ENCODE measurements at places on chromosomes 12 and 14.

DNA sequence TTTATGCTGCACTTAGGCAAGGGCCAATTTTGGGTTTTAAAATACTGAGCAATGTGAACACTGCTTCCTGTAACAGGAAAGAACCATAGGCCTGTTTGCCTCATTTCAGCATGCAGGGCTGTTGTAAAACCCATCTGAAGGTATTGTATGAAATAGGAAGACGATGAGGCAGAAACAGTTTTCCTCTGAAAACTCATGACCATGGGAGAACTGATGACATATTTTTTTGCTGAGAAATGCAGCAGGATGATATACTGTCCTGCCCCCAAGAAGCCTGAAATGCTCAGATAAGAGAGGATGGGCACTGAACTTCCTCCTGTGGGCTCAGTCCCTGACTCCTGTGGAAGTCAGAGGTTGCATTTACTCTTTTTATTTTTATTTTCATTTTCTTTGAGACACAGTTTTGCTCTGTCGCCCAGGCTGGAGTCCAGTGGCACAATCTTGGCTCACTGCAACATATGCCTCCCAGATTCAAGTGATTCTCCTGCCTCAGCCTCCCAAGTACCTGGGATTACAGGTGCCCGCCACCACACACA, 17.4 kb downstream of the PYGL start:
- no peak for DNase-seq

DNA sequence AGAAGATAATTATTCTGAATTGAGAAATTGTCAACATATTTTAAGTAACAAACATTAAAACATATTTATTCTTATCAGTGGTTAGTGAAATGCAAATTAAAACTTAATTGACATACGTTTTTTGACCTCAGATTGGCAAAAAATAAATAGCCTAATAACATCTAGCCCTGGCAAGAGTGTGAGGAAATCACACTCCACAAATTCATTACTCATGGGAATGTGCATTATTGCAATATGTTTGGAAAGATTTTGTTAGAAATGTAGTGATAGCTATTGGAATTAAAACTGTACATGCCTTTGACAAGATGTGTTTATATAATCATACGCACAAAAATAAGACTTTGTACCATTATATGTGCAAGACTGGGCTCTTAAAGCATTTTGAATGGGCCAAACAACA, 168.6 kb downstream of the KITLG start:
- no peak for DNase-seq

DNA sequence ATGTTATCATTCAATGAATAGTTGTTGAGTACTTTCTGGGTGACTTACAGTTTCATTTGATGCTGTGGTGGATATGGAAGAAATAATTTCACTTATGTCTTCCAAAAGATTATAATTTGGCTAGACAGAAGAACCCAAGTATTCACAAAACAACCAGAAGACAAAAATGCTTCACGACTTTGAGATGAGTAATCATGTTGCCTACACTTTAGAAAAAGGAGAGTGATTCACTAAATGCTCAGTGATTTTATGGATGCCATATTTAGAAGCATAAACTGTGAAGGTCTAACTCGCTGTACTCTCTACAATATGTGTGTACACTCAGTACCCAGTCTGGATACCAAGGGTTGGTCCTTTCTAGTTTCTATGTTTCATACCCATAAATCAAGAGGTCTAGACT, 101.3 kb upstream of the E2F7 start:
- no peak for DNase-seq

- no peak for DNase-seq
Observed at GRCh38 chr12:85036733-85037132, 582 bp downstream of the LRRIQ1 start.

DNA sequence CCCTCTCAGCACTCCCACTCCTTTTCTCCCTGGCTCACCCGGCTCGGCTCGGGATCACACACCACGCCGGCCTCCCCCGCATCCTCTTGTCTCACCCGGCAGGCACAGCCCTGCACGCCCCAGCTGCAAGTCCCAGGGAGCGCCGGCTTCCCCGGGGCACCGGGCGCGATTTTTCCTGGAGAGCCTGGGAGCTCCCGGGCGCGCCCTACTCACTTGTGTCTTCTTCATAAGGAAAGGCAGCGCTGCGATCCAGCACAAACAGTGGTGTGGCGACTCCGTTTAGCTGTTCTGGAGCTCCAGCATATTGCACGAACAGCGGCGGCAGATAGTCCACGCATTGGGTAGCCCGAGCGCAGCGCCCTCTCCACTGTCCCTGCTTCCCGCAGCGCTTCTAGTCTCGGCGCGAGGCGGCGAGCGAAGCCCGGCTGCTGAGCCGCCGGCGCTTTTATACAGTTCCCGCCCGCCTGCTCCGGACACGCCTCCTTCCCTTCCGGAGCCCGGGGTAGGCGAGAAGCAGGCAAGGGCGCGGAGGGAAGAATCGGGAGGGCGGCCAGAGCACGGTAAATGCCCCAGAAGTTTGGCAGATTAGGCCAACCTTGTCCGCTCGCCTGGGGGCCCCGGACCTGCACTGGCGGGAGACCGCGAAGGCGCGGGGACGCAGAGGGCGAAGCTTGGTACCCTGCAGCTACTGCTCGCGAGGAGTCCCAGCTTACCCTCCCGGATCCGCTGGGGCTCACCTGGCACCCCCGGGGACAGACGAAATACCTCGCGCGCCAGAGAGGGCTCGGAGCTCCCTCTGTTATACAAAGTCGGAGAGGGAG, at the start of gene KITLG:
Gene KITLG (minus strand): TSS at position 421 of the 821 bp plus-strand sequence. CDS start 193 bp downstream, at position 228.
- DNase-seq: peak; percentile 74

- peak; percentile 44 for DNase-seq
Observed at GRCh38 chr12:50734409-50735263, 29.3 kb upstream of the ATF1 start.

GRCh38 chr14:92841930-92842329, 47.8 kb downstream of the GOLGA5 start:
- DNase-seq: no peak

- DNase-seq: no peak
Observed at GRCh38 chr12:49868449-49868848, 25.5 kb upstream of the BCDIN3D start.

GRCh38 chr14:60758885-60759284, 24.3 kb downstream of the MNAT1 start:
- DNase-seq: no peak

DNA sequence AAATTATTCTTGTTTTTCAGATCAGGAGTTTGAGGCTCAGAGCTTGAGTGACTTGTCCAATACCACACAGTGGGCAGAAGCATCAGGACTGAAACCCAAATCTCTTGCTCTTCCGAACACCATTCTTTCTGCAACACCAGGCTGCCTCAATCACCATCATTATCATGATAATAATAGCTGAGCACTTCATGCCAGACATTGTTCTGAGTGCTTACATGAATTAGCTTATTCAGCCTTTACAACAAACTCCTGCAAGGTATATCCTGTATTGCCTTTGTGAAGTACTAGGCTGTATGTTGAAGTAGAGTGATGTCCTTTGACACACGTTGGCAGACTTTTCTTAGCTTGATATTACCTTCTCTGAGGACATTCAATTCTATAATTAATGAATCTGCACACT, 257.4 kb upstream of the ATP2B1 start:
- no peak for DNase-seq

- DNase-seq: no peak
Observed at GRCh38 chr12:124523071-124523470, 44.3 kb downstream of the NCOR2 start.

DNA sequence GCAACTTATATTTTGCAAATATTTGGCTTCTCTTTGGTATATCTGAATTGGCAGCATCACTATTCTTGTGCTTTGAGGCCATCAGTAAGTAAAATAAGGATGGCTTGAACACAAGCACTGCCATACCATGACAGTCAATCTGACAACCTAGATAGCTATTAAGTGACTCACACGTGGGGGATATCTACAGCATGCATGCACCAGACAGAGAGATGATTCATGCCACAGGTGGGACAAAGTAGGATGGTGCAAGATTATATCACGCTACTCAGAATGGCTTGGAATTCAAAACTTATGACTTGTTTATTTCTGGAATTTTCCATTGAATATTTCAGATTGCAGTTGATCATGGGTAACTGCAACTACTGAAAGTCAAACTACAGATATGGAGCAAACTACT, 675.6 kb upstream of the MDGA2 start:
- DNase-seq: no peak

GRCh38 chr12:25100194-25101091, 94.5 kb downstream of the DNAI7 start:
- no peak for DNase-seq

DNA sequence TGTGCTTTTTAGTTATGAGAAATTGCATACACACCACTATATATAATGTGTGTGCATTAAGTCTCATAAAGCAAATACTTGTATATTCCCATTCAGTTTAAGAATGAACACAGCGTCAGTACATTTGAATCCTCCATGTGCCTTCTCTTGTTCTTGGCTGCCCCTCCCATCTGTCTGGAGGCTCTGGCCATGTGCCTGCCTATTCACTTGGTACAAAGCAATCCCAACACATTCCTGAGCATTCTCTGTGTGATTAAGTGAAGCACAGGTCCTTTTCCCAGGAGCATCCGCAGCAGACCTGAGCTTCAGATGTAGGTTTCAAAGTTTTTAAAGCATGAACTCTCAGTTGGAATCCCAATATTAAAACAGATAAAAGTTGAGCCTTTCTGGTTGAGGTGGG, 58.7 kb downstream of the POLR3B start:
- no peak for DNase-seq

GRCh38 chr12:12899530-12900380, 8.4 kb downstream of the GPRC5A start:
- peak; percentile 52 for DNase-seq

DNA sequence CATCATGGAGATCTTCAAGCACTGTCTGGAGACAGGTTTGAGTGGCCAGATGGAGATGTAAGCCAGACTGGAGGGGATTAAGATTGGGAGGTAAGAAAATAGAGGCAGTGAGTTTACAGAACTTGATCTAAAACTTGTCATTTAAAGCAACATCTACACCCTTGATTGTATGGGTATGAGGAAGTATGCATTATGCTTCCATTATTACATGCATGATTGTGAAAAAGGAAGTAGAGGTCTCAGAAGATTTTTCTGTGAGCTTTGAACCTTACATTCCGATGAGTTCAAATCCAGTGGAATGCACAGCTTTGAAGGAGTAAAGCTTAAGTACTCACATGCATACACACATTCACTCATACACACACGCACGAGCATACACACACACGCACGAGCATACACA, 550.8 kb downstream of the MED13L start:
- no peak for DNase-seq

- peak; percentile 54 for DNase-seq
Observed at GRCh38 chr14:103391048-103391447, 5.8 kb downstream of the MARK3 start.

GRCh38 chr14:25044106-25044698, 5.7 kb downstream of the STXBP6 start:
- DNase-seq: no peak

DNA sequence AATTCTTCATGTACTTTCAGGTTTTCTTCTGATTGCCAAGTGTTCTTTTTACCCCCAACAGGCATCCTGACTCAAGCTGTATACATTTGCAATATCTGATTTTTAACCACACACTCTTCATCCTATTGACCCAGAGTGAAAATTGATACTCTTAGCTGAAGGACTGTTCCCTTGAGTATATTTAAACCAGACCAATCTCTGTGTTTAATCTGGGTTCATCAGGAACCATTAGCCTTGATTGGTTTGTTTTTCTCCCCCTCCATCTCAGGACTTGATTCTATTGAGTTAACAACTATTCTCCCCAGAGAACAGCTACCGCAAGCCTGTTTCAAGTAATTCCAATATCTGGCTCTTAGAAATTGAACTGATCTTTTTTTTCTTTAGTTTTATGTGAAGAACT, 222.3 kb upstream of the NOVA1 start:
- no peak for DNase-seq

DNA sequence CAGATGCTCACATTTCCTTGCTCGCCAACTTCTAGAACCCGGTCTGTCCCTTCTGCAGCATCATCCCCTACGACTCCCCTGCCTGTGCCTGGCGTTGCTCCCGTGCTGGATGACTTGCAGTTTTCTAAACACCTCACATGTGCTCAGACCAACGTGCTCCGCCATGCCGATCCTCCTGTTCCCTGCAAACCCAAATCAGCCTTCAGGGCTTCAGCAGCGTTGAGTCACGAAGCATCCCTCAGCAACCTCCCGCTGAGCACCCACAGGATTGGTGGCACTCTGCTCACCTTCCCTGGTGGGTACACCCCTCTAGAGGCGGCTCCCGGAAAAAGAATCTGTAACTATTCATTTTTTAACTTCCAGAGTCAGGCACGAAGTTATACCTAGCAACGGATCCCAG, 2.8 kb upstream of the PIWIL1 start:
- DNase-seq: no peak

GRCh38 chr14:35286003-35286600, 6.1 kb upstream of the PSMA6 start:
- no peak for DNase-seq

DNA sequence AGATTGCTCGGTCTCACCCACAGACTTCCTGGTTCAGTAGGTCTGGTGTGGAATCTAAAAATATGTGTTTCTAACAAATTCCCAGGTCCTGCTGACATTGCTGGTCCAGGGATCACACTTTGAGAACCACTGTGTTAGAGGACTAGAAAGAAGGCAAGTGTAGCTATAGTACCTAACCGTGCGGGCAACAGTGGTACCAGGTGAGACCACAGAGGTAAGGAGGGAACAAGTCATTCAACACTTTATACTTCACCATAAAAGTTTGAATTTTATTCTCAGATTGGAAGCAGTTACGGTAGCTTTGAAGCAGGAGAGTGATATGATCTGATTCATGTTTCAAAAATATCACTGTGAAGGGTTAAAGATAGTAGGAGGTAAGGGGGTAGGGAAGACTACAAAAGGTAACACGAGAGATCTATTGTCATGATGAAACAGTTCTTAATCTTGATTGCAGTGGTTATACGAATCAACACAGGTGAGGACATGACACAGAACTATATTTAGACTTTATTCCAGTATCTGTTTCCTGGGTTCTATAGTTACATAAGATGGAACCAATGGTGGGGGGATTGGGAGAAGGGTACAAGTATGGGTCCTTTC, 73.5 kb downstream of the CDK17 start:
- no peak for DNase-seq

- peak; percentile 70 for DNase-seq
Observed at GRCh38 chr14:65179918-65180724, 77.8 kb upstream of the MAX start.

DNA sequence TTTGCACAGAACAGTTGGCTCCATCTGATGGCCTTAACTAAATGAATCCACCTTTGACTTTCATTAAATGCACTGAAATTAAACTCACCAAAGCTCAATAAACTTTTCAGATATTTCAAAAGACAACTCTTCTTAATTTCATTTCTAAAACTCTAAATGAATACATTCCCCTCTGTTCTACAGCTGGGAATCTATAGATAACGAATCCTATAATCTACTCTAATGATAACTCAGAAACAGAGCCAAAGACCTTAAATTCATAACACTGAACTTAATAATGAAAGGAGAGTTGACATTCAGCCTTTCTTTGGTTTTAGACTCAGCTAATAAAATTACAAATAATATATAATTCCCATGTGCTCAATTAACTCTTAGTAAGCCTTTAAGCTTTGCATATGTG, 150.5 kb downstream of the KCNH5 start:
- DNase-seq: no peak
